GM13976 (cell line): ENCODE measurements at places on chromosomes 12 and 14.

DNA sequence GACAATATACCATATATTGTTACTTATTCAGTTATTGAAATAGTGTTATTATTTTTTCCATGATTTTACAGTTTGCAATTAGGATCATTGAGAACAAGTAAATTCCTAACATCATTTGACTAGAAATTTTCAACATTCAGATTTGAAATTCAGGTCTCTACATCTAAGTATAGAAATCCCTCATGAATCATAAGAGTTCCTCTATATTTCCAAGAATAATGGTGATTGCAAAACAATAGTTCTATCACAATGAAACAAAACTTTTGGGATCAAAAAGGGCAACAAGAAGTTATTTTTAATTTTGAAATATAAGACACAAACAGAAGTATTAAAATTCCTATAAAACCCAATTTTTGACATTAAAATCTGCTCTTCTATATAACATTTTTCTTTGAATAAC lies 10.8 kb downstream of the CLEC1A start:
- DNase-seq: no peak

- no peak for DNase-seq
Measured at GRCh38 chr14:71236487-71236886, 329.2 kb downstream of the PCNX1 start.

- DNase-seq: no peak
Measured at GRCh38 chr14:51561141-51561540, 90.6 kb upstream of the FRMD6 start.

DNA sequence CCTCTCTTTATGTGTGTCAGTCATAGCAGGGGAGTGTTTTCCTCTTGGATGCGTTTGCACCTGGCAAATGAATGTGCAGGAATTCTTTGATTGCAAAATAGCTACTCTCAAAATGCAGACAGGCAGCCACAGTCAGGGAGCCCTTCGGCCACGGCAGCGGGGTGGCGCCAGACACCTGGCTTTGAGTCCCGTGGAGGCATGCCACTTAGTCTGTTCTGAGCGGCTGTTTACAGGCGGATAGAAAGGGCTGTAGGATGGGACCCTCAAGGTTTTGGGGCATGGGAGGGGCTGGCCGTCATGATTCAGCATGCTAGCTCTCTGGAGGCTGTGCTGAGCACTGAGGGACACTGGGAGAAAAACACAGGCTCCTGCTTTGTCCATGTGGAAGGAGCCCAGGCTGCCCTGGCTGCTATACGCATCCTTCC lies 117.1 kb downstream of the SLC25A47 start:
- DNase-seq: peak; percentile 63

- no peak for DNase-seq
Measured at GRCh38 chr14:93106541-93107156, 9.1 kb downstream of the ITPK1 start.

GRCh38 chr14:79275292-79275655 lies 936.0 kb downstream of the DIO2 start:
- no peak for DNase-seq

DNA sequence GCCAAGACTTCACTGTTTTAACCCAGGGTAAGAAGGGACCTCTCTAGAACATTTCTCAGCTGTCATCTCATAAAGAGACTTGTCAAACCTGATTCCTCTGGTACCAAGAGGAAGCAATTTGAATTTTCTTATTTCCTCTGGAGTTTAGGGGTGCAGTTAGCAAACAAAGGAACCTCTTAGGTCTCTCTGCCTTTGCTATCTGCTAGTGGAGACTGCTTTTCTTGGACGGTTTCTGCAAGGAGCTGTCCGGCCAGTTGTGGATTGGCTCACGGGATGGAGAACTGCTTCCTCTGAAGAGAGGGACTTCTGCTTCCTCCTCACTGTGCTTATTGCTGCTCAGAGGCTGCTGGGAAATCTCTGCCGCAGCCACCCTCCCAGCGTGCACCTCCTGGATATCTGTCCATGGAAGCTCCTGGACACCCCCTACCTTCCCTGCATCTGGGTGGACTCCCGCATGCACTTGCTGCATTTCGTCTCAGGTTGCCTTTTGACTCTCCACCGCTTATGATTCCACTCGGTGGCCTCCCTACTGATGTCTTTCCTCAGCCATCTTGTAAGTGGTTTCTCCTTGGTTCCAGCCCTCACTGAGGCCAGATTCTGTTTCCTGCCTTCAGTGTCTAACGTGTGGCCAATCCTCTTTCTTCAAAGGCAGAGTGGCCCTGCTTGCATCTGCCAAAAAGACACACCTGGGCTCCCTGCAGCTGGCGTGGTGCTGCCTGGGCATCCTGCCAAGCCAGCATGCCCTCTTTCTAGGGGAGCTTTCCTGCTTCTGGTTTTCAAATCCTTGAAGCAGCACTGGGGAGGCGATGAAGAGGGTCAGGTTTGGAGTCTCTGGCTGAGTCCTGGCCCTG lies 187.3 kb downstream of the CHST11 start:
- peak; percentile 41 for DNase-seq

- no peak for DNase-seq
Measured at GRCh38 chr12:106598003-106598402, 15.2 kb downstream of the RFX4 start.

DNA sequence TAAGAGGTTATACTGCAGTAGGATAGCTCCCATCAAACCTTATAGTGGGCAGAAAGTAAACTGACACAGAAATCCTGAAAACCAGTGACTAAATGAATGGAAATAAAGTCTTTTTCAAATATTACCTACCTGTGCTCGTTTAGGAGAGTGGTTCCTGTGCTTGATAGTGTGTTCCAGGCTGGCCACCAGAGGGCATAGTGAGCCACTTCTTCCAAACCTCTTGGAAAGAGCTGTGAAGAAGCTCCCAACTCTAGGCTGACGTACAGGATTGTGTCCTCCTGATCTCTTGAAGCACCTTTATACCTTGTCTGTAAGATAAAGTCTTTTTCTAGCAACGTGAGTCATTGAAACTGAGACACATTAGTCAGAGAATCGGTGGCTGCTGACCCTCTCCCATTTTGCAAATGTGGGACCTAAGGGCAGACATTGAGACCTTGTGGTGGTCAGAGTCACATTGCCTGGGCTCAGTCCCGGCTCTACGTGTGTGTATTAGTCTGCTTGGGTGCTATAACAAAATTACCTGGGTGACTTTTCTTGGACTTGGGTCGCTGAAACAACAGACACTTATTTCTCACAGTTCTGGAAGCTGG lies 17.6 kb downstream of the TDP1 start:
- DNase-seq: peak; percentile 61

GRCh38 chr12:55972042-55972441 lies 1.8 kb upstream of the RAB5B start:
- no peak for DNase-seq

GRCh38 chr12:98198261-98198982 lies 317.0 kb upstream of the TMPO start:
- DNase-seq: no peak

DNA sequence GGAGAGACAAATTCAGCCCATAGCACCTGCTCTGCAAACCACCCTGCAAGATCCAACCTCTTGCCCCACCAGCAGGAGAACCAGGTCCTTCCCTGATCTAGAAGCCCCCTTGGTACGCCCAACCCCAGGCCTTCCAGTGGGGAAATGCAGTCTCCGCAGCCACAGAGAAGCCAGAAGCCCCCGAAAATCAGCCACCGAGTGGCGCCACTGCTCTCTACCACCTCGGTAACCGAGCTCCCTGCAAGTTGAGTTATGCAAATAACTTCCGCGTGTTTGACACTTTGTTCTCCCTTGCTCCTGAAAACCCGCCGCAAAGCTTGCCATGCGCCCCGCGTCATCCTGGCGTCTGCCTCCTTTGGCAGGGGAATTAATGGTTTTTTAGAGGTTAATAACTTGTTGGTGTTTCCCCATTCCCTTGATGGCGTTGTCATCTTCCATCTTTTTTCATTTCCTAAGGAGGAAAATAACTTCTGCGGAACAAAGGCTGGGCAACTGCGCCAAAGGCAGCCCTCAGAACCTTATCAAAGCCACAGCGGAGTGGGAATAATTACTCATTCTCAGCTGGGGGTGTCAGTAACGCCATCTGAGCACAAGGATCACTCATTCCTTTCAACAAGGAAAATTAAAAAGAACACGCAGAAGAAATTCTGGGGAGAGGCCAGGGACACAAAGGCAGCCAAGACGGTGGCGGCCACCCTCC lies 60.4 kb downstream of the FZD10 start:
- DNase-seq: no peak

DNA sequence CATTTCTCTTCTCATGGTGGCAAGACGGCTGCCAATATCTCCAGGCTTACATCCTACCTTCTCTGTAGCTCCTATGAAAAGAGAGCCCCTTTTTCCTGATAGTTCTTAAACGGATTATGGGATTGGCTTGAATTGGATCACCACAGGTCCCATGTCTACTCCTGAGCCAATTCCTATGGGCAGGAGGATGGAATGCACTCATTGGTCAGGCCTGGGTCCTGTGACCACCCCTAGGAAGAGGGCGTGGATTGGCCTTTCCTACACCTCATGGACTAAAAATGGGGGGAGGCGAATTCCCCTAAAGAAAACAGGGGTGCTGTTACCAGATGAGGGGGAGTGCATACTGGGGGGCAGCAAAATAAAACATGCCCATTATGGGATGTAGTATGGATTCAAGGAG lies 108.8 kb downstream of the PTPN11 start:
- no peak for DNase-seq

- DNase-seq: peak; percentile 66
Measured at GRCh38 chr14:81453166-81453766, 53.1 kb upstream of the STON2 start.

DNA sequence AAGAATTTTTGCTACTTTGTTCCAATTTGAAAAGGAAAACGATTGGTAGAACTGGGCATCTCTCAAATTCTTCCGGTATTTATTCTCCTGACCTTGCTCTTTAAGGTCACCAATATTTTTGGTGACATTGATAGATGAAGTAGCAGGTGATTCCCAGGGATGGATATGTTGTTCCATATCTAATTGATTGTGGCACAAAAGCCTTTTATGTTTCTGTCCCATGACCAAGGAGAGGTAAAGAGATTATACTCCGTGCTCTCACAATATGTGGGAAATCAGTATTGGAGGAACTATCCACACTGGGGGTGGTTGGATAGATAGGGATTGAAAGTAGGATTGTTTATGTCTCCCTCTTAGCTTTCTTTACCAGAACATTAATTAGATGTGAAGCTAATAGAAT lies 61.7 kb upstream of the LRIG3 start:
- no peak for DNase-seq

GRCh38 chr12:45615268-45615667 lies 114.2 kb upstream of the ARID2 start:
- no peak for DNase-seq
